ENCODE measurements at places on chromosomes 2 and 18.

DNA sequence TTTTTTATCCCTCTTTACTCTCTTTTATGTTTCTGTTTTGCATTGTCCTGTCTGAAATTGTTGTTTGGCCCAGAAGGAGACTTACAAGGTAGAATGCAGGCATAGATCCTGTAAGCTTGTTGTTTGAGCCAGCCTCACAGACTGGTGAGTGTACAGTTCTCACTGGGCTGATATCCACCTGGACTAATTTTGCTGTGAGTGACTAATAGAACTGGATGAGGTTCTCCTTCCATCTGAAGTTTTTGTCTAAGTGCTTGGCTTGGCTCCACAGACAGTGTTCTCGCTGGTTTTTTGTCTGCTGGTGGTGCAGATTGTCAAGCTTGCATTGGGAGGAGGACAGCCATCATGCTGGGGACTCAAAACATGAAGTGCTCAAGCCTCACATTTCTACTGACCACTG is 495.7 kb downstream of the TSN start:
- no peak for DNase-seq

DNA sequence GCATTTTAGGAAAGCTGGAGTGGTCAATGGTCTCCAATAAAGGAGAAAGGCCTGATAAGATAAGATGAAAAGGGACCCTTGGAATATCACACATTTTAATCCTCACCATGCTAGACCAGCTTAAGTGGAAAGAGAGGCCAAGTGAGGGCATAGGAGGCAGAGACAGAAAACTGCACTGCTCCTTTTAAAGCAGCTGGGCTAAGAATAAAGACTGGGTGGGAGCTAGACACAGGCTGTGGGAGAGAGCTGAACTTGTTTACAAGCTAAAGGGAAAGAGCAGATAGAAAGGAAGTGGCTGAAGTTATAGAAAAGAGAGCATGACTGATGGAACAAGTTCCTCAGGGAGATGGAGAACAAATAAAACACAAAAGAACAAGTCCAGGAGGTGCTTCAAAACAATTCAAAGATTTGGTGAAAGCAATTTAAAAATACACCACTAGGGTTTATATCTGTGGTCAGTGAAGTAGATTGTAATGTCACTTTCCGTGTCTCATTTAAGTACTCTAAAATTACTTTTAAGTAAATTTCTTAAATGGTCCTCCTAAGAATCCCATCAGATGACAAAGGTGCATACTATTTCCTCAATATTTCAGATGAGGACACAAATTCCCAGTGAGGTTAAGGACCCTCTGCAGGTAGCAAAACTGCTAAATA is 7.5 kb downstream of the COL5A2 start:
- DNase-seq: no peak

- DNase-seq: no peak
Measured at GRCh38 chr18:47968721-47969120, 38.3 kb upstream of the SMAD2 start.

- DNase-seq: no peak
Measured at GRCh38 chr2:75666911-75667310, 20.3 kb downstream of the MRPL19 start.

- no peak for DNase-seq
Measured at GRCh38 chr2:42922790-42923579, 130.6 kb upstream of the HAAO start.

DNA sequence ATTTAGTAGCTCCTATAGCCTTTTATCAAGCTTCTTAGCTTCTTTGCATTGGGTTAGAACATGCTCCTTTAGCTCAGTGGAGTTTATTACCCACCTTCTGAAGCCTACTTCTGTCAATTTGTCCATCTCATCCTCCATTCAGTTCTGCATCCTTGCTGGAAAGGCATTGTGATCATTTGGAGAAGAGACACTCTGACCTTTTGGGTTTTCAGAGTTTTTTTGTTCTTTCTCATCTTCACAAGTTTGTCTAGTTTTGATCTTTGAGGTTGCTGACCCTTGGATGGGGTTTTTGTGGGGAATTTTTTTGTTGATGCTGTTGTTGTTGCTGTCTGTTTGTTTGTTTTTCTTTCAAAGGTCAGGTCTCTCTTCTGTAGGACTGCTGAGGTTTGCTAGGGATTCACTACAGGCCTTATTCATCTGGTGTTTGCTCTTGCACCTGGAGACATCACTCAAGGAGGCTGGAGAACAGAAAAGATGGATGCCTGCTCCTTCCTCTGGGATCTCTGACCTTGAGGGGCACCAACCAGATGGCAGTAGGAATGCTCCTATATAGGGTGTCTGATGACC is 13.9 kb upstream of the TANK start:
- DNase-seq: no peak

GRCh38 chr2:85353876-85354285 is 447 bp downstream of the RETSAT start:
- no peak for DNase-seq

DNA sequence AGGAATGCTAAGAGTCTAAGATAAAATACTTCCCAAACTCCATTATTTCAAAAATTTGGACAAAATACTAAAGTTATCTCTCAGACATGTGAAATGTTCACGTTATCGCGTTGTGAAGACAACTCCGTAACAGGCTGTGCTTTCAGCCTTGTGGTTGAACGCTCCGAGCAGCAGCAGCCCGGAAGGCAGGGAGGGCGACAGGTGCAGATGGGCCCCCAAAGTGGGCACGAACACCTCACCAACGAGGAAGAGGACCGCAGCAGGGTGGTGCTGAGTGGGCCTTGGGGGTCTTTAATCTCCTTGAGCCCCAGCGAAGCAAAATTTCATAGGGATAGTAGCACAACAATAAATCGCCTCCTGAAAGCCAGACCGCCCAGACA is 1.0 kb upstream of the FAM110C start:
- DNase-seq: no peak

DNA sequence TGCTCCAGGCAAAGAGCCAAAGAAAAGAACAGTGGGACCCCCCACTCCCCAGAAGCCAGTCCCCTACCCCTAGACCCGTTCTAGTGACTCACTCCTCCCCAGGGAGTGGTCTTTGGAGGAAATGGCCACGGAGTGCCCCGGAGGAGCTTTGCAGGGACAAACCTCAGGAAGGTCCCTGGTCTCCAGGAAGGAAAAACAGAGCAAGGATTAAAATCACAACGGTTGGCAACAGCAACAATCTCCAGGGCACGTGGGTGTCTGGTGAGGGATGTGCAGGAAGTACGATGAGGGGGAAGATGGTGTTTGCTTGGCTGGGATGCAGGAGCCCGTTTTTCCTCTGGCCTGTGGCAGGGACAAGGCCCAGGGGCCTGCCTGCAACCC is 135.0 kb downstream of the SMAD2 start:
- no peak for DNase-seq

GRCh38 chr2:67727623-67728022 is 330.5 kb downstream of the ETAA1 start:
- DNase-seq: no peak

DNA sequence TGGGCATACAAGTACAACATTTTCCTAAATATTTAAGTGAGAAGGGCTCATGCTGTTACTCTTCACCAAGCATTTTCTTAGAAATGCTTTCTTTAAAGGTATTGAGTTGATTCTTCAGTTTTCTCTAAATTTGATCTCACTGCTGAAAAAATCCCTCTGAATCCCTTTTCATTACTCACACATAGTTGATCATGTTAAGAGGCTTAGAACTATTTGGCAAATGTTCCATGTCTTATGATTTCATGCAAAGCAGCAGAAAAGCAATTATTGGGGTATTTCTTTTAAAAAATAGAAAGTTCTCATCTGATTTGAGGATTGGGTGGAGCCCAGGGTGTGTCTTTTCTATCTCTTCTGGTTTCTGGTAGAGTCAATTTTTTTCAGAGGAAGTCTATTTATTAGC is 1079.8 kb upstream of the ZEB2 start:
- DNase-seq: no peak

- DNase-seq: no peak
Measured at GRCh38 chr2:582792-583528, 94.2 kb downstream of the TMEM18 start.

DNA sequence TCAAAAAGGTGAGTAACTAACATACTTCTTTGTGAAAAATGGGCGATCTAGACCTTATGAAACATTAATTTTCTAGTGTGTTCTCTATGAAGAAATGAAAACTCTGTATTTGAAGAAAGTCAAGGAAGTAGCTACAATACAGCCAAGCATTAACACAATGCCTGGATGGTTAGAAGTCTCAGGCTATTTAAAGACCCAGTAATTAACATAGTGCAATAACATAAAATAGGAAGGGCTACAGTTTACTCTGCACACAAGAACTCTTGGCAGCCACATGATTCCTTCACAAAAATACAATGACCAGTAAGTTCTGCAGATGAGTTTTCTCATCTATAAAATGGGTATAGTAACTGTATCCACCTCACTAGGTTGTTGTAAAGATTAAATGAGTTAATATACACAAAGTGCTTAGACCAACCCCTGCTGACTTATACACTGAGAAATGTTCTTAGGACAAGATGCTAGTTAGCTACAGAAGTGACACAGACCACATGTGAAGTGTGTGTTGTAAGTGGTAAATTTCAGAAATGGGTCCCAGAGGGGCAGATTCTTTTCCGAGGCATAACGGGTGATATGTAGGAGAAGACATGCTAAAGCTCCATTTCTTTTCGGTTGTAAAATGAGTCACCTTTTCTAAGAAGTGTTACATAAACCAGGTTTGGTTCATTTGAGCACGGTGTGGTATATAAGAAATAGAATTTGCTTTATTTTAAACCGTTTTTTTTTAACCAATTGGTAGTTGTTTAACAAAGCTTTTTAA is 61.8 kb downstream of the CXCR4 start:
- no peak for DNase-seq

DNA sequence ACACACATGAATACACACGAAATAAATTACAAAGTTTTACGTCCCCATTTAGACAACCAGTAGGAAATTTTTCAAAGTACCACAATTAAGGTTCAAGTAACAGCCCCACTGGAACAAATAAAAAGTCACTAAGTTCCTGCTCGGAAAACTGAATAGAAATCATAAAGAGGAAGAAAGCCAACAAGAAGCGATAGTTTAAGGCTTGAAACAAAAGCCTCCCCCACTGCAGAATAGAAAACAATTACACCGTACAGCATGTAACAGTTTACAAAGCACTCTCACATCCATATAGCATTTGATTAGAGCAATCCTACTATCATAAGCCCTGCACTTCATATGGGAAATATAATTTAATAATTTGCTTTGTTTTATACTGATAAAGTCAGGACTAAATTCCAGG is 15.5 kb downstream of the KLF7 start:
- no peak for DNase-seq

GRCh38 chr18:70620837-70621612 is 332.2 kb downstream of the SOCS6 start:
- DNase-seq: no peak

GRCh38 chr2:30216157-30216556 is 15.2 kb upstream of the LBH start:
- DNase-seq: no peak

DNA sequence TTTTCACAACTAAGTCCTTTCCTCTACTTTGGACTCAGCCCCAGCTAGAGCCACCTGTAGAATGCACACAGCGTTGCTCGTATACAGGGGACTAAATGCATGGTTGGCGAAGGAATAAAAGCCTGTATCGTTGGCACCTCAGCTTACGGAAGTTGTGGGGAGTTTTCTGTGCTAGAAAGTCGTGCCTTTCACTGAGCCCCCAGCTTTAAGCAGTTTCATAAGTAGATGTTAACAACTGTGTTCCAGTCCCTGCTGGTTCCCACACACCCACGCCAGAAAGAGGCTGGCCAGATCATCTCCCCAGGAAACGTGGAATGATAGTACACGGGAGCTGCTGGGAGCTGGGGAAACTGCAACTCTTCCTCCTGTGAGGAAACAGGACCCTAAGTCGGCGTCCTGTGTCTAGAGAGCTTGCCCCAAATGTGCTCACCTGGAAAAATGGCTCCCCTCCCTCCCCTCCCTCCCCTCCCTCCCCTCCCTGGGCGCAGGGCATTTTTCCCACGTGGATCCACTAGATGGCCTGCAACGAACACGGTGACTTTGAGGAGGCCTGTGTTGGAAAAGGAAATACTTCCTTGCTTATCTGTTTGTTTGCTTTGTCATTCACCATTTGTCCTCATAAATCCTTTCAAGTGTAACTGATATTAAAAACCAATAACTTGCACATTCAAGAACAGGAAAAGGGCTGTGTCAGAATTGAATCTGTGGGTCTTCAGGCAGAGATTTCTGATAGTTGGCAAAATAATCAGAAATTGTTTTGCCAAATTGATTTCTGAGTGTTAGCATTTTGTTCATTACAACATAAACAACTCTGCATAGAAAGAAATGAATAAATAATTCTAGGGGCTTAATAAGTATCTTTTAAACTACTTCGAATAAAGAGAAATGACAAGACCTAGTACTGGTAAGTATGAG is 43.9 kb upstream of the RFX8 start:
- DNase-seq: no peak

Measured in CD8-positive, alpha-beta T cell (primary cell).